8988T (cell line): ENCODE measurements at places on chromosomes 13 and 19.

DNA sequence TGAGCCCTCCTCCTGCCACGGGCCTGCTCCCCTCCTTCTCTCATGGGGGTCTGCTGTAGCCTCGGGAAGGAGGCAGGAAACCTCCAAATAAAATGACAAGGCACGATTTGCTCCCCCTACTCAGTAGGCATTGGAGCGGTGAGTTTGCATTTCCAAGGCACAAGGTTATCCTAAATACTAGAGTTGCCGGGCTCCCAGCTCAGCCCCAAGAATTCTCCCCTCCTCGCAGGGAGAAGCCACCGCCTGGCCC lies 1.5 kb downstream of the CEBPA start:
- no peak for DNase-seq

GRCh38 chr19:30136611-30137195 lies 194.7 kb downstream of the URI1 start:
- no peak for DNase-seq

- no peak for DNase-seq
Observed at GRCh38 chr19:49488046-49488862, 846 bp downstream of the RPL13A start.

- no peak for DNase-seq
Observed at GRCh38 chr13:28610996-28611395, 47.9 kb upstream of the POMP start.

DNA sequence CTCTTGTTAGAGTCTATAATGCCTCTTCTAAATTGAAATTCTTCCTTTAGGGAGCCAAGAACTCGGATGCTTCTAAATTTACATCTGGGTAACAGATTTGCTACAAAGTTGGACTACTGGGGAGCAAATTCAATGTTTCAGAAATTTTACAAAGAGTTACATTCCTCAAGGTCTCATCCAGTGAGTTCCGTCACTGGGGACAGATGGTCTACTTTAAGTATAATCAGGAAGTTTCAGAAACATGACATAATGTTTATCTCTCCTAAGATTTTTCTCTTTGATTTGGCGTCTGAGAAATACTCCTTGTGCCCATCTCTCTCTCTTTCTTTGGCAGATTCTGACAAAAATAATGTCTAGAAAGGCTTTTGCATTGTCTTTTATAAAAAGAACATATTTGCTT lies 81.5 kb upstream of the MBNL2 start:
- no peak for DNase-seq

DNA sequence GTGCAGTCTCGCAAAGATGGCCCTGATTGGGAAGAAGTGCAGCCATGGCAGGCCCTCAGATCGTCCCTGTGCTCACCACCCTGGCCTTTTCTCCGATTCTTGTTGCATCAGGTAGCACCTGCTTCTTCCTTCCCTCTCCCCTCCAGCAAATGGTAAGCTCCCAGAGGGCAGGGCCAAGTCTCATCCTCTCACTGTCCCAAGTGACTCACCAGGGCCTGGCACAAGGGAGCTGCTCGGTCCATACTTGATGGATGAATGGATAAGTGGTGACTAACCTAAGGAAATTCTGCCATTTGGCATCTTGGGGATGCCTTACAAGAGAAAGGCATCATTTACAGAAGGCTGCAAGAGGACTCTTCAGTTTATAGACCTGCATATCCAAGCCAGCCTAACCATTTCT lies 84.9 kb downstream of the ZIC5 start:
- no peak for DNase-seq

- DNase-seq: peak; percentile 53
Observed at GRCh38 chr19:47598407-47599349, 10.3 kb upstream of the BICRA start.

DNA sequence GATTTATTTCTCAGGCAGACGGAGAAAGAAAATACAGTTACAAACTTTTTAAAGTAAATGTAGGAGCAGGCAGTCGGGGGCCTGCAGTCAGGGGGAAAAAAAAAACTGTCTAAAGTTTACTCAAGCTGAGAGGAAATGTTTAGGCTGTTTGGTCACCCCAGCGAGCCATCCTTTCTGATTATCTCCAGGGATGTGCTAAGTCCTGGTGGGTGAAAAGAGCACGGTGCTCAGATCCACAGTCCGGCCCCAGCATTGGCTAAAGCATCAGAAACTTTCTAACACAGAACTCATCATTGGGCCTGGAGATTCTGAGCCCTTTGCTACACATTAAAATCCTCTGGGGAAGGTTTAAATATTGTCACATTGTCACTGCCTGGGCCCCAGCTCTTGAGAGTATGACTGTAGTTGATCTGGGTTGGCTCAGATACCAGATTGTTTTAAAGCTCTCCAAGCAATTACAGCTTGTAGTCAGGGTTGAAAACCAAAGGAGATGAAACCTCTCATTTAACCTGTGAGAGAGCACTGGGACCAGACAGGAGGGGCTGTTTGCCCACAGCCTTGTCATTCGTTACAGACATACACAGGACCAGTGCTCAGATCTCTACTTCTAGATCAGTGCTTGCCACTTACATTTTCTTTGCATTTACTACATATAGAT lies 131.1 kb upstream of the HTR2A start:
- DNase-seq: no peak

DNA sequence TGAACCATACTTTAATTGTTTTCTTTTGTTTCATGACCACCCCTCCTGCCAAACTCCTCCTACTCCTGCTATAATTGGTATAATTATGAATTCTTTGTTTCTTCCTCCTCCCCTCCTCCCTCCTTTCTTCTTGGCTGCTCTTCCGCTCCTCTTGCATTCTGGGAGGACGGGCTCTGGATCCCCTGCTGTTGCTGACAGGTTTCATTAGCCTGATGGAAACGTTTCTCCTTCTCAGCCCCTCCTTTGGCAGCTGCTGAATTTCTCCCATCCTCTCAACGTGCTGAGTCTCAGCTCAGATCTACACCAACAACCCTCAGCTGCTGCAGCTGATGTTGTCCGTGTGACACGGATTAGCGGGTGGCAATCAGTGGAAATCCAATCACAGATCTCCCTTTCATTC lies 97.1 kb upstream of the UBAC2 start:
- DNase-seq: no peak

DNA sequence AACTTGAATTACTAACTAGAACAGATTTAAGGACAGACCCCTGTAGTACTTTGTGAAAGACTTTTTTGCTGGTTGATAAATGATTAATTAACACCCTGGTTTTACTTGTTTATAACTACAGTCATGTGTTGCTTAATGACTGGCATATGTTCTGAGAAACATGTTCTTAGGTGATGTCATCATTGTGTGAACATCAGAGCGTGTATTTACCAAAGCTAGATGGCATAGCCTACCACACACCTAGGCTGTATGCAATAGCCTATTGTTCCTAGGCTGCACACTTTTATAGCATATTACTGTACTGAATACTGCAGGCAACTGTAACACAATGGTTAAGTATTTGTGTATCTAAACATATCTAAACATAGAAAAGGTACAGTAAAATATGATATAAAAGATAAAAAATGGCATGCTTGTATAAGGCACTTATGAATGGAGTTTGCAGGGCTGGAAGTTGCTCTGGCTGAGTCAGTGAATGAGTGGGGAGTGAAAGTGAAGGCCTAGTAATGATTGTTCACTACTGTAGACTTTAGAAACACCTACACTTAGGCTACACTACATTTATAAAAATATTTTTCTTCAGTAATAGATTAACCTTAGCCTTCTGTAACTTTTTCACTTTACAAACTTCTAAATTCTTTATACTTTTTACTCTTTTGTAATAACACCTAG lies 260.3 kb downstream of the KCNRG start:
- no peak for DNase-seq

GRCh38 chr19:51520728-51521127 lies 10.7 kb downstream of the SIGLEC6 start:
- no peak for DNase-seq

- DNase-seq: no peak
Observed at GRCh38 chr19:11698231-11698630, 40.5 kb downstream of the ZNF823 start.

GRCh38 chr13:95181586-95181985 lies 119.7 kb downstream of the ABCC4 start:
- DNase-seq: no peak

DNA sequence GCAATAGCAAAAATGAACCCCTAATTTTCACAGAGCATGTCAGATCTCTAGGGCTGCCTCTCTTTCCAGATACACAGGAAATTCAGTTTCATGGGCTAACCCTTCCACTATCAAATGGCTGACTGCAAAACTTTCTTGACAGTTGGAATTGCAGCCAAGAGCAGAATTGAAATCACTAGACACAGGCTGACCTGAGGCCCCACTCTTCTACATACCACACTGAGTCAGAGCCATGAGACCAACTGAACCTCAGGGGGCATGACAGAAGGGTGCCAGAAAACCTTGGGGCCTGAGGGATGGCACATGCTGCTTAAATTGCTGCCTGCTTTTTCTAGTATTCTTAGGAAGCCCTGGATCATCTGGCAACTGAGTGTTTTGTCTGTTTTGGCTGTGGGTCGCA lies 1.7 kb upstream of the DLEU7 start:
- no peak for DNase-seq

- DNase-seq: no peak
Observed at GRCh38 chr13:23969647-23970046, 72.3 kb upstream of the C1QTNF9B start.

GRCh38 chr13:112845511-112846144 lies 123.4 kb upstream of the MCF2L start:
- DNase-seq: no peak

GRCh38 chr13:98685146-98685545 lies 67.3 kb downstream of the SLC15A1 start:
- no peak for DNase-seq

GRCh38 chr13:32840989-32841713 lies 175.1 kb upstream of the KL start:
- no peak for DNase-seq

DNA sequence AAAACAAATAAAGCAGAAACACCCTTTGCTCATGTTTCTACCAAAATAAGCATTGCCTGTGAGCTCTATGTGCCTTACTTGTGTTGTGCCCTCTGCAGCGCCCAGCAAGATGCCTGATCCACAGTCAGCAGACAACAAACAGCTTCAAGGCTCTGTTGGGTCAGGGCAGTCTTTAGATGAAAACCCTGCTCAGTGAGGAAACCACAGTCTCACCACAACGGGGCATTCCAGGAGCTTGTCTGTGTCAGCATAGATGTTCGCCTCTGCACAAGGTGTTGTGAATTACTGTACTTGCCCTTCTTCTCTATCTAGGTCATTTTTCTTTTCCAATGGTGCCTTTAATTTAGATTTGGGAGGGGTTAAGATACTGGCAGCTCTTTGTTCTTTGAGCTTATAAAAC lies 251.9 kb downstream of the COL4A1 start:
- no peak for DNase-seq

DNA sequence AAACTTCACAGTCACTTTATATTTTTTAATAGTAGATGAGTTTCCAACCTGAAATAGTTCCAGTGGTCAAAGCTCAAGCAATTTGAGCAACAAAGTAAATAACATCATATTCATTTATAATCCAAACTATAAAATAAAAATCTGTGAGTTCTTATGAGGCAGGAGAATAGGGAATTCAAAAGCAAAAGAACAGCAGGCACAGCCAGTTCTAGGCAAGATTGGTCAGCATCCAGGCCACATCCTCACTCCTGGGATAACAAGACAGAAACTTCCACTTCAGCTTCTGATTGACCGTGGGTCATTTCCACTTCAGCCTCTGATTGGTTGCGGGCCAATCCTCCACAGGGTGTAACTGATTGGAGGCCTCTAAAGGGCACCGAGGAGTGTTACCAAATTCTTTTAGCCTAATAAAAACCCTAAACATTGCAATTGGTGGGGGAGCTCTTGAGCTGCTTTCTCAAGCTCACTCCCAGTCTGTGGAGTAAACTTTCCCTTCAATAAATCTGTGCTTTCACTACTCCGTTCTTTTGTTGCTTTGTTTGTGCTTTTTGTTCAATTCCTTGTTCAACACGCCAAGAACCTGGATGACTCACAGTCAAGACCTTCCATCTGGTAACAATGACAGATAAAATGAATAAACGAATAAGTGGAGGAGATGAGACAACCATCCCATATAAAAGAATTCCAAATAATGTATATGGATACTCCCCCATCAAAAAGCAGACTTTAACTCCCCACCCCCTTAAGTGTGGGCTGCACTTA lies 42.6 kb upstream of the AMER2 start:
- DNase-seq: no peak

- no peak for DNase-seq
Observed at GRCh38 chr19:19321141-19321577, 530 bp downstream of the MAU2 start.

- no peak for DNase-seq
Observed at GRCh38 chr13:64680739-64681138, 2549.4 kb downstream of the PCDH9 start.

DNA sequence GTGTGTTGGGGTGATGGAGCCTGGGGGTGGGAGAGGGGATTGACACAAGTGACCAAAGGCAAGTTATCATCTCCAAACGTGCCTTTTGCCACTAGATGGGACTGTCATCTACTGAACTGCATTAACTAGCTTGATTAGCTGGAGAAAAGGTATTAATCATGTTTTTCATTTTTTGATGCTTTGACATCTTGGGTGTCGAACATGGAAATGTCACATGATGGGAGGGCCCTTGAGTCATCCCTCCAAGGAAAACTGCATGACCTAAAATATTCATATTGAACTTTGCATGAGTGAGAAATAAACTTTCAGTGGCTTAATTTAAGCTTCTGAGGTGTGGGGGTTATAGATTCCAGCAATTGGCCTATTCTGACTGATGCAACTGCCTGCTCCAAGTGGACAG lies 73.3 kb downstream of the ALOX5AP start:
- no peak for DNase-seq

GRCh38 chr13:39938596-39938995 lies 283.1 kb downstream of the COG6 start:
- no peak for DNase-seq

GRCh38 chr13:74768521-74769085 lies 634.4 kb upstream of the KLF12 start:
- DNase-seq: no peak

DNA sequence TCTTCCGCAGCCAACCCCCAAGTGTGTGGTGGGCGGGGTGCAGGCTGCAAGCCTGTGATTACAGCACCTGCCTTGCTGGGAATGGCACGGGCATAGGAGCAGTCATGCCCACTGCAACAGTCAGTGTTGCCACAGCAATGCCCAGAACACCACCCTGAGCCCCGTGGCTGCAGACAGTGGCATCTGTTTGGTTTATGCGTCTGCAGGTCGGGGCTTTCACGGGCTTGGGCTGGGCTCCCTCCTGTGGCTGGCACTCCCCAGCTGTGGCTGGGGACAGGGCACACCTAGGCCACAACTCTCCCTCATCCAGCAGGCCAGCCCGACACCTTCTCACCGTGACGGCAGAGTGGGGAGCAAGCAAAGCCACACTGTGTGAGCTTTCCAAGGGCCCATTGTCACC lies 115.3 kb upstream of the C1QTNF9B start:
- DNase-seq: no peak

DNA sequence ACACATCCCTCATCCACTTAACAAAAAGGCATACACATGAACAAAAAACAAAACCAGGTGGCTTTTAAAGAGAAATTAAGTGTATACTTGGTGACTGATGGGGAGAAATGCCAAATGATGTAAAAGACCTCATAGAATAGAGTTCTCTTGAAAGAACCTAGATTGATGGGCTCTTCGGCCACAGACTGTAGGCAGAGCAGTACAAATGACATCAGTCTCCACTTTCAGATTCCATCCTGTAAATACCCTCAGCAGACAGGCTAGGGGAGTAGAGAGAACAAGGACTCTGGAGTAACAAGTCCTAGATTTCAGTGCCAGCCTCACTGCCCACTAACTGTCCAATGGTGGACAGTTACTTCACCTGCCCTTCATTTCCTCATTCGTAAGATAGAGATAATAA lies 203.8 kb downstream of the MZT1 start:
- no peak for DNase-seq

GRCh38 chr13:21717817-21718216 lies 46.9 kb downstream of the FGF9 start:
- DNase-seq: no peak
